Stimulated activated CD8-positive, alpha-beta memory T cell treated with anti-CD3 and anti-CD28 coated beads, Interleukin-2, amount 100 ng/mL, for 1 hour (primary cell): ENCODE measurements at places on chromosomes 16 and 17.

DNA sequence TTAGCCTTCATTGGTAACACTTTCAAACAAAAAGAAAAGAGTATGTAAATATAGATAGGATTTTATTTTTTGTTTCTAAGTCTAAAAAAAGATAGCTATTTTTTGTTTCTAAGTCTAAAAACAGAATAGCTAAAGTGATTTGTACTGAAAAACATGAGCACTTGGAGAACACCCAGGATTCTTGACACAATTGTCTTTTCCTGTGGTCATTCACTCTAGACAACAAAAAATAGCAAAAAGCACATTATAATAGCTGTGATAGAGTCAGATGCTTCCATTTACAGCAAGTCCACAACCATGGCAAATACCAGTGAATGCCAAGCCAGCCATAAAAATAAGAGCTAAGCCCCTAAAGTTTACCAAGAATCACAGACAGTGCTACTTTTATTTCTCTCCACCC lies 36.7 kb downstream of the SKAP1 start:
- no peak for DNase-seq

DNA sequence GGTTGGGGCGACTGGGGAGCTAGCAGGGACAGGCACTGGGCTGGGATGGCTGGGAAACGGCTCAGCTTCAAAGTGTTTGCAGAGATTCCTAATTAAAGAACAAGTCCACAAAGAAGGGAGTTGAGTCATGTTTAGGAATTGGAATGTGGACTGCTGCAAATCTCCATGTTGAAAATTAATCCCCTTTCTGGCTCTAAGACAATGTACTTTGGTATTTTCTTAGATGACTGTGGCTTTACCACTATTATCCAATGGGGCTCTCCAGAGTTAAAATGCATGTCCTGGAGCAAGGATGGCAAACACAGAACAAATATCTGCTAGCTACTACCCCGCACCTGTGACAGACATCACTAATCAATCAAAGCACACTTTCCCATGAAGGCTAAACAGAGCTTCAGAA lies 22.2 kb upstream of the WSCD1 start:
- no peak for DNase-seq

GRCh38 chr17:76734080-76734840 lies 2.9 kb downstream of the SRSF2 start:
- no peak for DNase-seq

- DNase-seq, result no peak
Measured at GRCh38 chr17:45974916-45975630, 24.0 kb upstream of the STH start.

DNA sequence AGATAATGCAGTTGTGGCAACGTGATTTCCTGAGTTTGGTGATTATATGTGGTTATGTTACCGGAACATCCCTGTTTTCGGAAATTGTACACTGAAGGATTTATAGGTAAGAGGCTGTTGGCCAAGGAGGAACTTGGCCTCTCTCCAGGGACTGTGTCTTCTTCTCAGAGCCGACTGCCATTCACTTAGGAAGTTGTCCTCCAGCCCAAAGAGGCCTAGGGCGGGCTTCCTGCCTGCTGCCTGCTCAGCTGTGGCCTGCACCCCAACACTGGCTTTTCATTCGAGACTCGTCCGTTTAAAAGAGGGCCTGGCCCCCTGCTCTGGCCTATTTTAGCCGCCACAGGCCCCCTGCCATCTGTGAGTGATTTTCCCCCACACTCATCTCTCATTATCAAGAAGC lies 64.3 kb downstream of the ZDHHC7 start:
- no peak for DNase-seq

GRCh38 chr16:31920373-31920772 lies 46.8 kb downstream of the ZNF267 start:
- DNase-seq, result no peak

DNA sequence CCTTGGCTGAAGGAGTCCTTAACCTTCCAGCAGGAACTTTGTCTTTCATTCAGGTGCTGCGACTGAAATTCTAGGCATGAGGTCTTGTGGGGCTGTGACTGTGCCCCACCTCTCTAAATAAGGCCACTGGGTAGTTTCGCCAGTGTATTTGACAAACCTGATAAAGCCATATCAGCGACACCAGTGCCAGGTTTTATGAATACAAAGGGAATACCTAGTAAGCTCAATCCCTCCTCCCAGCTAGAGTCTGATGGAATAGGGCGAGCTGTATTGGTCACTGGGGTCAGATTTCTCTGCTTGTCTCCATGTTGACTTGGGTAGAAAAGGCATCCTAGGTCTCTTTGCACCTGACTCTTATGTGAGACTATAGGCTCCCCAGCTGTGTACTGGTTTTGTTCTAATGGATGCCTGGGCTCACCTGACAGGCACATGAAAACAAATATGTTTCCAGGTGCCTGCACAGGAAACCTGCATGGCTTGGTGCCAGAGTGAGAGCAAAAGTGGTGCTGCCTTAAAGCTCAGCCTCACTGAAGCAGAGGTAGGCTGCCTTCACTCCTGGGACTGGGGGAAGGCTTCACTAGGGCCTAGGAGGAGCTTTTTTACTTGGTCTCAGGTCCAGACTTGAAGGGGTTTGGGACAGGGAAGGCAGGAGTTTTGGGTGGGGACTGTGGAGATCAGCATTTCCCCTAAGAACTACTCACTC lies 8.3 kb downstream of the SLC7A6 start:
- DNase-seq, result no peak

DNA sequence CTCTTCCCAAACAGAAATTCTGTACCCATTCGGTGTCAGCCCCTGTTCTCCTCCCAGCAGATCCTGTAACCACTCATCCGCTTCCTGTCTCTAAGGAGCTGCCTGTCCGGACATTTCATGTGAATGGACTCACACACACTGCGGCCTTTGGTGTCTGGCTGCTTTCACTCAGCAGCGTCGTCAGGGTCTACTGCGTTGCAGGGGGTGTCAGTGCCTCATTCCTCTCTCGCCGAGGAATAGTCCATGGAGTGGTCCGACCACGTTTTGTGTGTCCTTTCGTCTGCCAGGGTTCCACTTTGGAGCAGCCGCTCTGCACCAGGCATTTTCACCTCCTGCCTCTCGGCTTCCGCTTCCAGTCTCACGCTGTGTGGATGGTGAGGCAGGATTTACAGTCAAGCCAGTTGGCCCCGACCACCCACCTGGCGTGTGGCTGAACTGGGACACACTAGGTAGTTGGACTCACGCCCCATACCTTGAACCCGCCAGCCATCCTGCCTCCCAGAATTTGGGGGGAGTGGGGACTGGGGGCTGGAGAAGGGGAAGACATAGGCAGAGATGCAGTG lies 188.2 kb upstream of the CIBAR2 start:
- no peak for DNase-seq

DNA sequence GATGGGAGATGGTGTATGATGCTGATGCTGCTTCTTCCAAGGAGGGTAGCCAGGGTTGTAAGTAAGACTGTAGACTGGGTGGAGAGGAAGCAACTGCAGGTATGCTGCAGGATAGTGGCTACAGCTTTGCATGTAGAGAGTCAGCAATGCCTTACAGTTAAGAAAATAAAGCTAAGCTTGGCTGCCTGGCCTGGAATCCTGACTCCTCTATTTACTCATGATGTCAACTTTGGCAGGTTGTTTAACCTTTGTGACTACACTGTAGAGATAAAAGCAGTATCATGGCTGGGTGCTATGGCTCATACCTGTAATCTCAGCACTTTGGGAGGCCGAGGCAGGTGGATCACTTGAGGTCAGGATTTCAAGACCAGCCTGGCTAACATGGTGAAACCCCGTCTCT lies 301.6 kb upstream of the RBFOX1 start:
- no peak for DNase-seq

DNA sequence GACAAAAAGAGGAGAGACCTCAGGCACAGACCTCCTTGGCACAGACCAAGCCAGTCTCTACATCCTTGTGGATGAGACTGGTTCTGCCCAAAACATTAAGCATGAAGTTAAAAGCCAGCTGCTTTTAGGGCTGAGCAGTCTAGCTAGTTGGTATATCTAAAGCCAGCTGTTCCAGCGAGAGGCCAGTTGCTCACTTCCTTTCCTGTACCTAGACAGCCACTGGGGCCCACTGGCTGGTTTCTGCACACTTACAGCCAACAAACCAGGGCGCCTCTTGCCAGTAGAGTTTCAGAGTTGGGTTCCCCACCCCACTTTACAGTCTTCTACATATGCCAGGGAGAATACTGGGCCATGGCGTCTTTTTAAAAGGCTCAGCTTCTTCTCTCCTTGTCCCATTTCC lies 242.4 kb downstream of the ZFHX3 start:
- DNase-seq, result no peak

DNA sequence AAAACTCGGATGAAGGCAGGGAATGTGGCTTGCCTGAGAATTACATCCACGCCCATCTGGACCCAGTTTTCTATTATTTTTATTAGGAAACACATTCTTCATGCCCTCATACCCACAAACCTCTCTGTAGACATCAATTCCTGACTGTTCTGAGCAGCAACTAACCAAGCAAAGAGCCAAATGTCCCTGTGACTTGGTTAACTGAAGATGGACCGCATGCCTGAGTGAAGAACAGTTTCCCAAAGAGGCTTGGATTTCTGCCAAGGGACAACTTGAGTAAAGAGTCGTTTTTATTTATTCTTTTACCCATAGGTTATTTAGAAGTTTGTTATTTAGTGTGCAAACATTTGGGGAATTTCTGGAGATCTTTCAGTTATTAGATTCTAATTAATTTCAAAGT lies 259.8 kb downstream of the GRIN2A start:
- DNase-seq, result no peak

DNA sequence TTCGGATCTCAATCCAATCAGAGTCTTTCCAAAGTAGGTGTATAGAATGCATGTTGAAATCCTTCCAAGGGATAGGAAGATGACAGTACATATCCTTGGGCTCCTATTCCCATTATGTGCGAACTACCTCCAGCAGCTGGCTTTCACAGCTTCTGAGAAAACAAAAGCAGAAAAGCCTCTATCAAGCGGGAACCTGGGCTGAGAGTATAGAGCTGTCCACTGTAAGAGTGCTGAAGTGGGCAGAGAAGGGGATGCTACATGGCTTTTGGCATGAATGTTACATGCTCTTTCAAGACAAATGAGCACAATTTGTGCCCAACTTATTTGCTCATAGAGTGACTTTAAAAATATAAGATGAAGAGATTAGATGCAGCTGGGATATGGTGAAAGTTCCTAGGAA lies 993.5 kb downstream of the CDH8 start:
- no peak for DNase-seq

- no peak for DNase-seq
Measured at GRCh38 chr17:40095351-40095943, 4.9 kb downstream of the NR1D1 start.

- no peak for DNase-seq
Measured at GRCh38 chr17:80625627-80626026, 81.0 kb downstream of the RPTOR start.

DNA sequence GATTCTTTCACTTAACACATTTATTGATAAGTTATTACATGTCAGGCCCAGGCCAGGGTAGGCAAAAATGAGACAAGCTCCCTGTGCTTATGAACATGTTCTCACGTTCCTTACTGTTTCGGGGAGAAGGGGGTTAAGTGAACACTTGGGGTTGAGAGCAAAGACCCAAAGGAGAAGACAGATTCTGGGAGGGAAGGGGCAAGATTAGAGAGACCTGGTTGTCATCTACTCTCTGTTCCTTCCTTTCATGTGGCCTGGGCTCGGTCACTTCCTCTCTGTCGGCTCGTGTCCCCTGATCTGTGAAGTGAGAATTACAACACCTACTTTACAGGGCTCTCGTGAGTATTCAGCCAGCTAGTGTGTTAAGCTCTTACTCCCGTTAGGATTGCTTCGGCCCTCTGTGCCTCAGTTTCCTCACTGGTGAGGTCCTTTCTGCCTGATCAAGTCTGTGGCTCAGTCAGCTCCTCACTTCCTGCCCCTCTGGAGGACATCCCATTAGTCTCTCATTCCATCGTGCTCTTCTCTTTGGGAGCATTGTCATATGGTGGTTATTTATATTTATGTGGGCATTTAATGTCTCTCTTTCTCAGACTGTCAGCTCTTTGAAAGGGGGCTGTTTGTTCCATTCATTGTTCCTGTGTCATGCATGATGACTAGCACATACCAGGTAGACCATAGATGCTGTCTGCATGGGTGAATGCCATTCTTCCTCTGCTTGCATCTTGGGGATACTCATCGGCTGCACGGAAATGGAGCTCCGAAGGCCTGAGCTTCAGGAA lies 38.9 kb downstream of the PLCG2 start:
- no peak for DNase-seq

GRCh38 chr16:19377864-19378263 lies 39.8 kb upstream of the TMC5 start:
- DNase-seq, result no peak

DNA sequence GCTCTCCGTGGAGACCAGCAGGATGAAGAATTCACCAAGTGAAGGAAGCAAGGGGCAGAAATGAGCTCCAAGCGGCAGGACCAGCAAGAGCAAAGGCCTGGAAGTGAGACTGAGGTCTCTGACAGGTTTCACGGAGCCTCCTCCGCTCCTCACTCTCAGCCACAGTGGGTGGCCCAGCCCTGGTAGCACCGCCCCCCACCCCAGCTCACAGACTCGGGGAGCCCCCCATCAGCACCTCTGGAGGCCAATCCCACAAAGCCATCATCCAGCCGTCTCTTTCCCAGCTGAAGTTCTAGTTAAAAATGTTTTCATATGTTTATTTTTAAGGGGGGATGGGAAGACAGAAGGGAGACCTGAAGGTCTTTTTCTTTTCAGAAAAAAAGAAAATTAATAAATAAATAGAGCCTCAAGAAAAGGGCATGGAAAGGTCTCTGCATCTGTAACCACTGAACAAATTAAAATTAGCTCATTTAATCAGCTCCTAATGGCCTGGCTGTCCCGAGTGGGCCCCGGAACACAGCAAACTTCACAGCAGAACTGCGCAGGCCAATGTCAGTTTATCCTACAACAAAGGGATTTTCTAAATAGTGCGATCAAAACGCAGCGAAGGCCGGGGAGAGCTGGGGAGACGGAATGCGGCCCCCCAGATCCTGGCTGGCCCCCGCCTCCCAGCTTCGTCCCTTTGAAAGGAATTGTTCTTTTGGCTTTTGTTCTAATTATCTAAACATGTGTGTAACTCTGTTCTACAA lies 190.3 kb downstream of the ZNF423 start:
- no peak for DNase-seq

DNA sequence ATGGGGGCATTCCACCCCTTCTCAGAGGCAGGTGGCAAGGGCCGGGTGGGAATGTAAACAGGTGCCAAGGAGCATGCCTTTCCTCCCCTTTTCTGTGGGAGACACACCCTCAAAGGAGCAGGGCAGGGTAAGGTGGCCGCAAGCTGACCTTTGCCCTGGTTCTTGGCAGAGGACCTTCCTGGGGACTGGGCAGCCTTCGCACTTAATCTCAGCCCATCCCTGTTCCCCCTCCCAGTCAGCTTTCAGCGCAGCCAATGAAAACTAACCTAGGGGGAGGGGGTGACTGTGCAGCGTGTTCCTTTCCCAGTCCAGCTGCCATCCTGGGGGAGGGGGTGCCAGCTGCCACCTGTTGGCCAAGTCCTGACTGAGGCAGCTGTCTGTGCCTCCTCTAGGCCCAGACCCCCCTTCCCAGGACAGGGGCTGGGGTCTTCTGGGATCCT lies 2.8 kb downstream of the TRAF4 start:
- DNase-seq, result no peak

DNA sequence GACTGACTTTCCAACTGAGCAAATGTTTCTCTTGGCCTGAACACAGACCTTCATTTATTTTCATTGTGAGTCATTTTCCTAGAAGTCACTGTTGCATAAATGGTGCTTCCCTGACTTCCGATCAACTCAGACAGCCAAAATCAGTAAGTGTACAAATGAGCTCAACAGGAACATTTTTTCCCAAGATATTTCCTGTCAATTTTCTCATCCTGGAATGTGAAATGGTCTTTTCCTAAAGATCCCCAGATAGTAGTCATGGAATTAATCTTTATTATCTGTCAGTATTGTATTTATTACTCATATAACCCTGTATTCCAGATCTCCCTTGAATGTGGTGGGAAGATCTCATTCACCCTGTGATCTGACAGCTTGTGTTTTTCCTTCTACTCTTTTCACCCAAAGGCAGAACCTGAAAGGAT lies 360.3 kb upstream of the KIF2B start:
- no peak for DNase-seq
